IPS-NIHi11 (cell line): ENCODE measurements at places on chromosomes 16 and 17.

- DNase-seq = no peak
These were observed 18.0 kb downstream of the MYLK3 start for GRCh38 chr16:46730126-46730525.

DNA sequence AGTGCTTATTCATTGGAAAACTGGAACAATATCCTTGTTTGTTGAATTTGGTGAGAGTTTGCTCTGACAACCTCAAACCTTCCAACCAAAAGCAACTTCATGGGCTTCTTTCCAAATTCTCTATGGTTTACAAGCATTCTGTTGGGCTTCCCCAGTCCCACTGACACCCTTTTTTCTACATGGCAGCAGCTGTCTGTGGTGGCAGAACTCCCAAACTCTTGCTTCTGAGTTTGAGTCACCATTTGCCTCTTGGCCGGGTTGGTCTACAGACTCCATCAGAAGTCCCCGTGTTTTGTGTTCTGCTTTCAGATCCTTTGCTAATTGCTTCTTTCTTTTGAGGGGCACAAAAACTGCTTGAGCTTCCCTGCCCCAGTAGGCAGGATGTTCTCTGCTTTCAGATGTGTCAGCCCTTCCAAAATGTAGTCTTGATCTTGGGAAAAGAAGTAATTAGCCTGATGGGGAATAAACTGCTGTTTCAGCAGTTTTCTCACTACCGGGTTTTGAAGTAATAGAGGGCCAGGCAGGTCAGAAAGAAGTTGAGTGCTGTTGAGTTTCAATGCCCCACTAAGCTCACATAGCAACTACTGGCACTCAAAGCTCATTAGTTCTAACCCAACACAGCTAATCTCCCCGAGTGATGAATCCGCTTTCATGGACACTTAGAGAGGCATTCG, 80.7 kb downstream of the HS3ST3A1 start:
- no peak for DNase-seq

- DNase-seq = no peak
These were observed 67.4 kb downstream of the SIAH1 start for GRCh38 chr16:48317614-48318315.

DNA sequence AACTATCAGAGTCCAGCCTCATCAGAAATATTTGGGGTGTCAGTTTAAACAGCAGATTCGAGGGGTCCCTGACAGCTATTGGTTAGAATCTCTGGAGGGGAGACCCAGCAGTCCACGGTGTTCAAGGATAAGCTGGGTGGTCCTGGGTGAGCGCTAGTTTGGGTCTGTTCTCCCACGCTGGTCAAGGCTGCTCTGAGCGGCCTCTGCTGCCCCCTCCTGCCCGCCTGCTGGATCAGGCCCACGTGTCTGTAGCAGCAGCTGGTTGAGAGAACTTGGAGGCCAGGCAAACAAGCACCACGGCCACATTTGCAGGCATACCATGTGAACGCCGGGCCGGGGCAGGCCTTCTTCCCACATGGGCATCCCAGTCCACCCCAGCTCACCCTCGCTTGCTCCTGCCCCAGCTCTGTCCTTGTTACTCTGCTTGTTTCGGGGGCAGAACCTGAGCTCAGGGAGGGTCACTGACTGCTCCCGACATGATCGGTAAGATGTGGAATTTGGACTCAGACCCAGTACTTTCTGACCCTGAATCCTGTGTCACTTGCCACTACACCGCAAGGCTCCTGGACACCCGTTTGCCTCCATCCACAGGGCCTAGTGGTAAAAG, 7.4 kb downstream of the FOXF1 start:
- peak; percentile 73 for DNase-seq

GRCh38 chr16:69077251-69077650, 28.2 kb upstream of the HAS3 start:
- DNase-seq = no peak

- no peak for DNase-seq
These were observed 7.8 kb upstream of the RHOT2 start for GRCh38 chr16:660132-660458.

DNA sequence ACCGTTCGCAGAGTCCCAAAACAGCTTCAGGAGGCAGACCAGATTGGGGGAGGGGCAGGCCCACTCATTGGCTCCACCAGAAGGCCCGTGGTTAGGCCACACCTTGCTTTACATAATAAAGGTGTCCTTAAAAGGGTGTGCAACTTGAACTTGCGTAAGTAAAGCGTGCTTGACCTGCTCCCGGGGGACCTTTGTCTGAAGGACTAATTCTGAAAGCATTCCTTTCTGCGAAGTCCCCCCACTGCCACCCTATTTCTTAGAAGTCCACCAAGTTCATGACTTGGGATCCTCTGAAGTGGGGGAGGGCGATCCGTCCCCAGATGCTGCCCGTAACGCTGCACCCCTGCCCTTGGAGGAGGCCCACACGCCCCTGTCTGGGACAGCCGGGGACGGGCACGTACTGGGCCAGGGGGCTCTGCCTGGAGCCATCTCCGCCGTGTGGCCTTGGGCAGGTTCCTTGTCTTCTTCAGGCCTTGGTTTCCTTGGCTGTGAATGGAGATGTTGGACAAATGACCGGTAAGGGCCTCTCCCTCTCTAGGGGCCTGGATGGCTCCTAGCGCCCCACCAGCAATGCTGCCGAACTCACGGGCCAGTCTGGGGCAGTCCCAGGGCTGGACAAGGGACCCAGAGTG, 823 bp upstream of the ZNF469 start:
- peak; percentile 70 for DNase-seq

DNA sequence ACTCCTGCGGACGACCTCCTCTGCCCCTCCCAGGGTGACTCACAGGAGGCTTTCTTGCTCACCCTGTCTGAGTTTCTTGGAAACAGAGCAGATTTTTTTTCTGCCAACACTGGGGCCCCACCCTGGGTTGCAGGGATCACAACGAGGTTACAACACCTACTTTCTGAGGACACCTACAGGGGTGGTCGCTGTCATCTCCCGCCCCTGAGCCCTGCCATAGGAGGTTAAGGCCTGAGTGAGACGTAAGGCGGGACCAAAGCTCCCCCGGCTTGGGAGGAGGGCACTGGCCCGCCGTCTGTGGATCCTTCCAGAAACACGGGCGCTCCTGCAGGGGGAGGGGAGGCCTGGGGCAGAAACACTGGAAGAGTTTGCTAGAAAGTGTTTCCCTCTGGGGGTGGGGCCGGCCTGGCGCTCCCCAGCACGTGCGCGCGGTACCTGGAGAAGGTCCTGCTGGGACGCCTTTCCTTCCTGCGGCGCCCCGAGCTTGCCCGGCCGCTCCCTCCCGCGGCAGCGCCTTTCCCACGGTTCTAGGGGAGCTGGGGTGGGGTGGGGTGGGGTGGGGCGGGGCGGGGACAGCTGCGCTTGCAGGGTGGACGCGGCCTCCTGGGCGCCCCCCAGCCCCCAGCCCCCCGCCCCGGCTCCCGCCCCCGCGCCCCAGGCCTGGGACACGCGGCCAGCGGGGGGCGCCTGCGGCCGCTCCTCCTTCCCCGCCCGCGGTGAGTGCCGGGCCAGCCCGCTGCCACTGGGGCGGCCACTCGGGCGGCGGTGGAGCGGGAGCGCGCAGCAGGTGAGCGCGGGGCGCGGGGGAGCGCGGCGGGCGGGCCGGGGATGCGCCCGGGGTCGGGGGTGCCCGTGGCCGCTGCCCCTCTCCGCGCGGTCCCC, 20.7 kb upstream of the ADCY7 start:
- DNase-seq = peak; percentile 82

- DNase-seq = no peak
These were observed 2.4 kb downstream of the PRSS27 start for GRCh38 chr16:2717383-2718263.

- DNase-seq = no peak
These were observed 27.7 kb upstream of the MED13 start for GRCh38 chr17:62092784-62093183.

DNA sequence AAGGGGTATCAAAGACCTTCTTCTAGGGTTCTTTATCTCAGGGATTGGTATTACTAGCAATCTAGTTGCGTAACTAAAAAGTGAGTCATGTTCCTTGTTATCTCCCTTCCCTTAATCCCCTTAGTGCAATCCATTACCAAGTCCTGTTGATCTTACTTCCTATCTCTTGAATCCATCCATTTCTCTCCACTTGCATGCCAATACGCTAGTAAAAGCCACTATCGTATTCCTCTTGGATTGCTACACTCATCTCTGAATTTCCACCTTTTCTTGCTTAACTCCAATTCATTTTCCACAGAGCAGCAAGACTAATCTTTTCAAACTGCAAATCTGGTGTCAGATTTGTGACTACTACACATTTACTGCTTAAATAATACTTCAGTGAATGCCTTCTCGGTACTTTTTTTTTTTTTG, 1.8 kb upstream of the ADAT1 start:
- no peak for DNase-seq

- no peak for DNase-seq
These were observed 12.0 kb upstream of the TRPV1 start for GRCh38 chr17:3621146-3621720.

DNA sequence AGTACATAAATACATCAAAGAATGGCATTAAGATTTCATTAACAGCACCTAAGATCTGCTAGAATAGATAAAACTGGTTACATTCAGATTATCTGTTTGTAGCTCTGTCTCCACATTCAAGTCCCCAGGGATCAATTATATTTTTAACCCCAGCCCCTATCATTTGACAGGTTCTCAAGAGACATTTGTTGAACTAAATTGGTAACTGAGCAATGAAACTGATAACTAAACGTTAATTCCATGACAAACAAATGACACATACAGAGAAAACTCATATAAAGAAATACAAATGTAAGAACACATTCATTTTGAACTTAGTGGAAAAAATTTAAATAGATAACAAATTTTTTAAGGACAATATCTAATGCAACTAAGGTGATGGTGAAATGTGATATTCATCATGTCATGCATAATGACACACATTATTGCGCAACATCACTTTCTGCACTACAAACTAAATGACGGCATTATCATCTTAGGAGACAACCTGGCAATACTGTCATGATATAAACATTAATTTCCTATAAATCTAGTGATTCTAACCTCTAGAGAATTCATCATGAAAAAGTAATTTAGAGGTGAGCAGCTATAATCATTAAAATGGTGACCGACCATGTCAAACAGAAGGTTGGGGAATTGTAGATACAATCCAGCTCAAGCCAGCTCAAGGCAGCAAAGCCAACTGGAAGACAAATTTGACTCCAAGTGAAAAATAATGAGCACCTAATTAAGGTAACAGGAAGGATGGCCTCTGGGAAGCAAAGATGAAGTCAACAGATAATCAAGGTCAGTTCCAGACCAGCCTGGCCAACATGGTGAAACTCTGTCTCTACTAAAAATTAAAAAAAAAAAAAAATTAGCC, 9.5 kb downstream of the ARHGAP17 start:
- DNase-seq = no peak

DNA sequence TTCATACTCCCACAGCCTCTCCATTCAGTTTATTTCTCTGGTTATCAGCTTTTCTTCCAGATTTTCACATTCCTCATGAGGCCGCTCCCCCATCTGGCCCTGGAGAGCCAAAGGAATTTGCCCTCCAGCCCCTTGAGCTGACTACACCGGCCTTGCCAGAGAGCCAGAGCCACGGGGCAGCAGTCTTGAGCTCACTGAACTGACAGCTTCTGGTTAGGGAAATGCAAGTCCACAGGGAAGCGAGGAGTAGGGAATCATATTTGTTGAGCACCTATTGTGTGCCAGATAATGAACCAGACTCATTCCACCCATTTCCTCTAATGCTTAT, 102.4 kb downstream of the ABCC12 start:
- DNase-seq = peak; percentile 41

GRCh38 chr17:4807605-4808377, 839 bp downstream of the PLD2 start:
- DNase-seq = no peak

- no peak for DNase-seq
These were observed 68.0 kb downstream of the OR1D5 start for GRCh38 chr17:2995377-2995776.

DNA sequence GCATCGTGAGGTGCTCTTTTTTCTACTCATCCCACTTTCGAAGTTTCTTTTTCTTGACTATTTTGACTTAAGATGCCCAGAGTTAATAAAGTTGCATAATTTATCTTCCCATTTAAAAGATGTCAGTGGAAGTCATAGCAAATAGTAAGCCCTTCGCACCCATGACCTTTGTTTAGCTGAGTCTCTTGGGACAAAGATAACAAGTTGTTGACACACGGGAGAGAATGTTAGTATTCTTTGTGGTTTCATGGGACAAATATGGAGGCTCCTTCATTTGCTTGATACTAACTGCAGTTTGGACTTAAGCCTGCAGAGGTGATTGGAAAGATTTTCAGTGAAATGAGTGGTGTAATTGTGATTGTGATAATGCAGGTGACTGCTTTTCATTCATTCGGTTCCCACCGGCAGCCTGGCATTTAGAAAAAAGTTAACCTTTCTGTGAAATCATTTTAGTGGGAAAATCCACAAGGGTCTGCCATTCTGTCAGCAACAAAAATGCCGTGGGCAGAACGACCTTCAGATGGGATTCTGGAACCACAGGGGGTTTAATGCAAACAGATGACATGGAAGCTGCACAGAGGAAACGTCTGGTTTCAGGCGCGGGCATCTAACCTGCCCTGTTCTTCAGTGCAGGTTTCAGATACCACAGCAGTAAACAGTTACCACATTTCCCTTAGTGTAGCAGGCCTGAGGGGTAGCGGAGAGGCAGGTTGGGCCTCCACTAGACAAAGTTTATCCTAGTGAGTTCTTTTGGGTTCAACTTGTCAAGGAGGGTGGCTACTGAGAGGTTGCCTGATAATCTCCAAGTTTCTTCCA, 123.0 kb downstream of the RPTOR start:
- no peak for DNase-seq

DNA sequence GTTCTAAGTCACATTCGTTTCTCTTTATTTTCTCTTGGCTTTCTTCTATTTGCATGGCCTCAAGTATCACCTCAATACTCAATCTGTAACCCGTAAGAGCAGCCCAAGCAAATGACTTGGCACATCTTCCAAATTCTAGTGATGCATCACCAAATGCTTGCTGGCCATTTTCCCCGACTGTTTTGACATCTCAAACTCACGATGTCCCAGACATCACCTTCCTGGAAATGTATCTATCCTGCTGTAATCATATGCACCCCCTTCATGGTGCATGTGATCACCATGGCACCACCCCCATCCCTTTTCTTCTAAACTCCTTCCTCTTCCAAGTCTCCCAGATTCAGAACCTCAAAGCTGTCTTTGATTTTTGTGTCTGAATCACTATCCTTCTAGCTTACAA, 24.0 kb upstream of the ABCA5 start:
- no peak for DNase-seq
